DMS 273 treated with DMSO at 0.1 percent for 48 hours (cell line): ENCODE measurements at places on chromosomes 6 and 20.

DNA sequence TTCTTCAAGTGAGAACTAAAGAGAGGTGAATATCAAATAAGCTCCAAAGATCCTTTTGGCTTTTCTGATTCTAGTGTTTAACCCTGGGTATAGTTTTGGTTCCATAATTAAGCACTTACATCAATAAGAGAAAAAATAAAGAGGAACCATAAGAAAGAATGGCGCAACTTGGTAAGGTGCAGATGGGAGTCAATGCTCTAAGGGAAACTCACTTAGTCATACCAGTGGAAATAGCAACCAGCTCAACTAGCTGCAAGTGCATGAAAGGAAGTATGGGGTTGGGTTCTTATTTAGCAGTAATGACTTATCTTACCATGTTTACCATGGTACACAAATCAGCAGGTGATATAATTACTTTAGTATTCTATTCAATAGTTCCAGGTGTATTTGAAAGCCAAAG, 296.5 kb upstream of the RUNX2 start:
- no peak for DNase-seq

- no peak for DNase-seq
These were observed 141.6 kb downstream of the MTHFD1L start for GRCh38 chr6:151007076-151007475.

DNA sequence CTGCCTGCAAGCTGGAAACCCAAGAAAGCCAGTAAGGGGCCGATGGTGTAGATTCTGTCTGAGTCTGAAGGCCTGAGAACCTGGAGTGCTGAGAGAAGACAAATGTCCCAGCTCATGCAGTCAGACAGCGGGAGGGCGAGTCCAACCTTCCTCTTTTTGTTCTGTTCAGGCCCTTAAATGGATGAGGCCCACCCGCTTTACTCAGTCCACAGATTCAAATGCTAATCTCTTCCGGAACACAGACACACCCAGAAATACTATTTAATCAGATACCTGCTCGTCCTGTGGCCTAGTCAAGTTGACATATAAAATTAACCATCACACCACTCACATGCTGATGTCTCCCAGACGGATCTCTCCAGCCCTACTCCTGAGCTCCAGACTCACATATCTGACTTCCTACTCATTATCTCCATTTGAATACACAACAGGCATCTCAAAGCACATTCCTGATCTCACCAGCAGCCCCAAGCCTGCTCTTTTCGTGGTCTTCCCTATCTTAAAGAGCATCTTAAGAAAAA, 26.7 kb upstream of the SRC start:
- no peak for DNase-seq

GRCh38 chr6:63783096-63783495, 147.5 kb downstream of the PHF3 start:
- no peak for DNase-seq

GRCh38 chr6:15143086-15143485, 102.8 kb upstream of the JARID2 start:
- no peak for DNase-seq

DNA sequence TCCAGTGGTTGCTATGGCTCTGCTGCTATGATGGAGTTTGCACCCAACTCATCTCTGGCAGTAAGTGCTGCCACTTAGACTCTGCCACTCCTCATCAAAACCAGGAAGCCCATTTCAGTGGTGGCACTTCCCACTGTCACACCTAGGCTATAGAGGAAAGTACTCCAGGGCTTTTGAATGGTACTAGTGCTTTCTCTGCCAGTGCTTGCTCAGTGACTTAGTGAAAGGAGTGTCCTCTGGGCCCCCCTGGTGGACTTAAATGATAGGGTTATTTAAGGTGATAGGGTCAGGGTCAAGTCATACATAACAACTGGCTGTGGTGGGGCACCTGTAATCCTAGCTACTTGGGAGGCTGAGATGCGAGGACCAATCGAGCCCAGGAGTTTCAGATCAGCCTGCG, 22.8 kb downstream of the FITM2 start:
- no peak for DNase-seq

- no peak for DNase-seq
These were observed 591.8 kb downstream of the TFAP2B start for GRCh38 chr6:51410453-51410852.

DNA sequence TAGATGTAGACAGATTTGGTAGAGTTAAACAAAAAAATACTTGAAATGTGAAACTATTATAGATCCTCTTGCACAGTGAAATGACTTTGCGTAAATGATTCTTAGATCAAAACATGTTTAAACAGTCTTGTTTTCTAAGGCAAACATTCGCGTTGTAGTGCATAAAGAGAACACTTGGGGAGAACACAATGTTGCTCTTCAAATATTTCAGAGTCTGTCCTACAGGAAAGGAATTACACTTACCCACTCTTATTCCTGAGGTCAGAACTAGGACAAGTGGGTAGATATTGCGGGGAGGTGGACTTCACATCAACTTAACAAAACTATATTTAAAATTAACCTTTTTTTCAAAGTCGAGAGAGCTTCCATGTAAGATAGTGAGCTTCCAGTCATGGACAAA, 183.5 kb upstream of the PCSK2 start:
- DNase-seq, result no peak

DNA sequence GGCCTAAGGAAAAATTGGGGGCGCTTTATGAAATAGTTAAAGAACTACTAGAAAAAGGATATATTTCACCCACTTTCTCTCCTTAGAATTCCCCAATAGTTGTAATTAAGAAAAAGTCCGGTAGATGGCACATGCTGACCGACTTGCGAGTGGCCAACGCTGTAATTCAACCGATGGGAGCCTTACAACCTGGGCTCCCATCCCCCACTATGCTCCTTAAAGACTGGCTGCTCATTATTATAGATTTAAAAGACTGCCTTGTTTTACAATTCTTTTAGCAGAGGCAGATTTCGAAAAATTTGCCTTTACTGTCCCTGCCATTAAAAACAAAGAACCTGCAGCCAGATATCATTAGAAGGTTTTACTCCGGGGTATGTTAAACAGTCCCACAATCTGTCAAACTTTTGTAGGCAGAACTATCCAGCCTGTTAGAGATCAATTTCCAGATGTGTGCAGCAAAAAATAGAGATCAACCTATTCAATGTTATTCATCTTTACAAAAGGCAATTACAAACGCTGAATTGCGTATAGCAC, 58.5 kb upstream of the PRSS16 start:
- peak; percentile 73 for DNase-seq

GRCh38 chr20:51563486-51564332, 21.2 kb upstream of the NFATC2 start:
- no peak for DNase-seq

DNA sequence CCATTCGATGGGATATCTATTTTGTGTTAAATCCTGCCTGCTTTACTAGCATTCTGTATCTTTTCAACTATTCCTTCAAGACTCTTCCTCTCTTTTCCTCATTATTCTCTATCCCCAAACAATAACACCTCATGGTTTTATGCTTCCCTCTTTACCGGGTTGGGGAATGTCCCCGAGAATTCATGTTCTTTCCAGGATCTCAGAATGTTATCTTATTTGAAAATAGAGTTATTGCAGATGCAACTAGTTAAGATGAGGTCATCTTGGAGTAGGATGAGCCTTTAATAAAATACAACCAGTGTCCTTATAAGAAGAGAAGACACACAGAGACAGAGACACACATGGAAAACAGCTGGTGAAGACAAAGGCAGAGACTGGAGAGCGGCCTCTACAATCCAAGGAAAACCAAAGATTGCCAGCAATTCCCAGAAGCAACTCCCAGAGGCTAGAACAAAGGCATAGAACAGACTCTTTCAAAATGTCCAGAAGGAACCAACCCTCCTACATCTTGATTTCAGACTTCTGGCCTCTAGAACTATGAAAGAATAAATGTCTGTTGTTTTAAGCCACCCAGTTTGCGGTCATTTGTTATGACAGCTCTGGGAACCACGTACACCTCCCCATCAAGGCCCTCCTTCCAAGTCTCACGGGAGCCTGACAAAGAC, 126.8 kb upstream of the TNFAIP3 start:
- no peak for DNase-seq

- no peak for DNase-seq
These were observed 36.1 kb downstream of the NUS1 start for GRCh38 chr6:117711369-117711768.

DNA sequence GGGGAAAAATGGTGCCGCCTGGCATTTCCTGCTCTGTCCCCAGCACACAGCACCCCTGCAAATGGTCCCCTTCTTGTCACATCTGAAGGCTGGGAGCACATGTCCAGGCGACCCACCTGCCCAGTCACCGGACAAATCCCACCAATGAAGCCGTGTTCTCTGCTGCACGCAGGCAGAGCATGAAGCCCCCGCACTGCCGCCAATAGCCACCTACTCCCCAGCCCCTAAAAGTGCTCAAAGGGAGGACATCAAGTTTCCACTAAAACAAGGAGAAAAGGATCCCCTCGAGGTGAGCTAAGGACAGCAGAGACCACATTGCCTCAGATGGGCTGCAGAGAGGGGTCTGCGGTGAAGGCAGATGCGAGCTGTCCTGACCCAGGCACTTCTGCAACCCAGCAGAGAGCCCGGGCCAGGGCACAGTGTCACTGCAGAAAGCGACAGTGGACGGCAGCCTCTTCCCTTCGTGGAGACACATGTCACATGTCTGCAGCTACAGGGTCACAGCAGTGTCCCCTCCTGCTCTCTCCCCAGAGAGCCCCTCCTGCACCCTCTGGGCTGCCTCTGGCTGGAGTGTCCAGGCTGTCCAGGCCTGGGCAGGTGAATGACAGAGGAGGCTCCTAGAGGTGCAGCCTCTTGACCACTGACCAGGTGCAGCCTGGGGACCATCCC, 221.5 kb downstream of the PREX1 start:
- no peak for DNase-seq

DNA sequence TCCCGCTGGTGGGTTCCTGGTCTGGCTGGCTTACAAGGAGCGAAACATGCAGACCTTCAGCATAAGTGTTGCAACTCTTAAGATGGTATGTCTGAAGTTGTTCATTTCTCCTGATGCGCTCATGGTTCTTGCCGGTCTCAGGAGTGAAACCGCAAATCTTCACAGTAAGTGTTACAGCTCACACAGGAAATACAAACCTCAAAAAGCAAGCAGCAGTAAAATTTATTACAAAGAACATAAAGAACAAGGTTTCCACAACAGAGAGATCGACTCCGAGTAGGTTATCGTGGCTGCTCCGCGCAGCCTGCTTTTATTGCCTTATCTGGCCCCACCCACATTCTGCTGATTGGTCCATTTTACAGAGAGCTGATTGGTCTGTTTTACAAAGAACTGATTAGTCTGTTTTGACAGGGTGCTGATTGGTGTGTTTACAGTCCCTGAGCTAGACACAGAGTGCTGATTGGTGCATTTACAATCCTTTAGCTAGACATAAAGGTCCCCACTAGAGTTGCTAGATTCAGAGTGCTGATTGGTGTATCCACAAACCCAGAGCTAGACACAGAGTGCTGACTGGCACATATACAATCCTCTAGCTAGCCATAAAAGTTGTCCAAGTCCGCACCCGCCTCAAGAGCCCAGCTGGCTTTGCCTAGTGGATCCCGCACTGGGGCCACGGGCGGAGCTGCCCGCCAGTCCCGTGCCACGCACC, 39.2 kb downstream of the TRIM27 start:
- no peak for DNase-seq

DNA sequence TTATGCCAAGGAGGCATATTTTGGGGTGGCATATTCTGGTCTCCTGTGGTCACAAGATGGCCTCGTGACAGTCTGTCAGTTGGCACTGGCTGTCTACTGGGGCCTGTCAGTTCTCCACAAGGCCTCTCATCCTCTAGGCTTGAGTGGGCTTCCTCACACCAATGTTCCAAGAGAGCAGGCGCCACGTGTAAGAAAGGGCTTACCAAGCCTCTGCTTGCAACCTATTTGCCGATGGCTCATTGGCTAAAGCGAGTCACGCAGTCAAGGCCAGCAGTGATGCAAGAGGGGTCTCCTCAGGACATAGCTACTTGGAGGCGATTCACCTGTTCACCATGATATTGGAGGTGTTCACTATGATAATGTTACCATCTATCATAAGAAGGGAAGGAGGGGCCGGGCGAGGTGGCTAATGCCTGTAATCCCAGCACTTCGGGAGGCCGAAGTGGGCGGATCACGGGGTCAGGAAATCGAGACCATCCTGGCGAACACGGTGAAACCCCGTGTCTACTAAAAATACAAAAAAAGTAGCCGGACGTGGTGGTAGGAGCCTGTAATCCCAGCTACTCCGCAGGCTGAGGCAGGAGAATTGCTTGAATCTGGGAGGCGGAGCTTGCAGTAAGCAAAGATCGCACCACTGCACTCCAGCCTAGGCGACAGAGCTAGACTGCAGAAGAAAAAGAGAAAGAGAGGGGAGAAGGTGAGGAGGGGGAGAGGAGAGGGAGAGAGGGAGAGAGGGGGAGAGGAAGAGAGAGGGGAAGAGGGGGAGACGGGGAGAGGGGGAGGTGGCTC, 35.3 kb downstream of the C6orf52 start:
- DNase-seq, result no peak

- DNase-seq, result no peak
These were observed 143.2 kb upstream of the TENT5A start for GRCh38 chr6:81895511-81896185.

- no peak for DNase-seq
These were observed 151.3 kb downstream of the LCA5 start for GRCh38 chr6:79385893-79386292.

DNA sequence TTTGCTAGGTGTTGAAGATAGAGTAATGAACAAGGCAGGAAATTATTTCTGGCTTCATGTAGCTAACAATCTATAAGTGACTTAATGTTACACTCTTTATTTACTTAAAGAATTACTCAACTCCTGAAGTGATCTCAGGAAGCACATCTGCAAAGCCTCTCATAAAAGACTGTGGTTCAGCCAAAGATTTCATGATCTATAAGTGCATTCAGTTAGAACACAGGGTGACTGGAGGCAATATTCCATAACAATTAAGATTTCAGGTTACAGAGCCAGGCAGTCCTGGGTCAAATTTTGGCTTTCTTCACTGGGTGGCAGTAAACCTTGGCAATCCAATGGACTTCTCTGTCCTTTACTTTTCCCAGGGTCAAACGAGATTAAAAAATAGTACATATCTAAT, 204.0 kb downstream of the TPBG start:
- DNase-seq, result no peak

GRCh38 chr20:35317416-35318210, 25.4 kb upstream of the FAM83C start:
- no peak for DNase-seq

GRCh38 chr6:154298297-154298696, 58.3 kb downstream of the IPCEF1 start:
- DNase-seq, result no peak

GRCh38 chr6:6752129-6752528, 163.6 kb downstream of the LY86 start:
- DNase-seq, result no peak

GRCh38 chr6:46651006-46651405, 1.6 kb downstream of the CYP39A1 start:
- DNase-seq, result no peak

DNA sequence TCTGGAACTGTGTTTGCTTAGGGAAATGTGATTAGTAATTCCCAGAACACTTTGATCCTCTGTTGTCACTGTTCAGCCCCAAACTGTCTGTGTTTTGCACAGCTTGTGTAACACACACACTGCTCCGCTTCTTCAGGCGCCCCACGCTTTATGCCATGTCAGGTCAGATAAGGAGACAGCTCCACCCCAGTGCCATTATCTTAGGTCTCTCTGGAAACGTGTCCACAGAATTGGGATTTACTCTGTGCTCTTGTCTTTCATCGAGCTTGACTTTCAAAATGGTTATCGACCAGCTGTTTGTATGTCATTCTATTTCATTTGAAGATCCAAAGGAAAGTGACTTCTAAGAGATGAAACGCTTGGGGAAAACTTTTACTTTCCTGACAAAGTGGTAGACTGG, 106.4 kb upstream of the SSTR4 start:
- DNase-seq, result no peak
